Stromal cell of bone marrow (primary cell): ENCODE measurements at places on chromosomes 1 and 21.

GRCh38 chr1:165928075-165928731 is 100.8 kb downstream of the UCK2 start:
- DNase-seq: peak; percentile 40

GRCh38 chr1:195604287-195604686 is 1004.0 kb downstream of the KCNT2 start:
- peak; percentile 10 for DNase-seq

- DNase-seq: no peak
Observed at GRCh38 chr1:161259345-161259702, 779 bp downstream of the PCP4L1 start.

DNA sequence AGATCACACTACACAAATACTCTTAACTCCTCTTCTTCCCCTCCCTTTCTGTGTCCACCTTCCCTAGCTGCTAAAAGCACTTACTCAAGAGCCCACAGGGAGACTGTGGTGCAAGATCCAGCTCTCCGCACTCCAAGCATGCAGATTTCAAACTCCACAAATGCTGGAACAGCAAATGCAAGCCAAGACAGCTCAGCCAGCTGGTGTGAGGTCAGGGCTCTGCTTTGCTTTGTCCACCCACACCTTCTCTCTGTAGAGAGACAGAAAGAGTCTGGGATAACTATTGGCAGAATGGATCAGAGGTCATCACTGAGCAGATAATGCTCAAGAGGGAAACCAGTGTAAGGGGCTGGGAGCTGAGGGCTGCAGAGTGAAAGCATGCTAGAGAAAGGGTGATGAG is 45.2 kb upstream of the DPT start:
- peak; percentile 60 for DNase-seq

GRCh38 chr1:214102907-214103306 is 115.1 kb downstream of the PROX1 start:
- DNase-seq: peak; percentile 74

DNA sequence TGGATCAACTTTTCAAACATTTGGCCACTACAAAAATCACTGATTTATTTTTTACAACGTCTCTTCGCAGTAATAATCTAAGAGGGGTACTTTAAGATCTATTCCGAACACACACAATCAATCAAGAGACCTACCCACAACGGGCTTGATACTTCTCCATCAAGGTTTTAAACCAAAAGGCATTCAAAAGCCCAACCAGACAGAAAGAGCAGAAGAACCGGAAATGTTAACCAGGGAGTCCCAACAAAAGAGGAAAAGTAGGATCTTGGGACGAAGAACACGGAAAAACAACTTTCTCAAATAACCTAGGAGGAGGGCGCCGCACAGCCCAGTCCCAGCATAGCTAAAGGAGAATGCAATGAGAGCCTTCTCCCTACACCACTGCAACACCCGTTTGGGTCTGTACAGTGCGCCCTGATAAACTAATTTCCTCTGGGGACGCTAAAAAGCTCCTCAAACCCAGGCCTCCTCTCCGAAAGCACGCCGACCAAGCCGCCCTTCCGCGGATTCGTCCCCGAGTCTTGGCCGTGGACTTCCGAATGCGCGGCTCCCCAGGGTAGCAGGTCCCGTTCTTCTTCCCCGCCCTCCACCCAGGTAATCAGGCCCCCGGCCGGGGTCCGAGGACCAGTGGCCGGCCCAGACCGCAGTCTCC is 623 bp downstream of the RPL22 start:
- DNase-seq: no peak

- DNase-seq: no peak
Observed at GRCh38 chr1:79785561-79785960, 779.0 kb upstream of the ADGRL4 start.

DNA sequence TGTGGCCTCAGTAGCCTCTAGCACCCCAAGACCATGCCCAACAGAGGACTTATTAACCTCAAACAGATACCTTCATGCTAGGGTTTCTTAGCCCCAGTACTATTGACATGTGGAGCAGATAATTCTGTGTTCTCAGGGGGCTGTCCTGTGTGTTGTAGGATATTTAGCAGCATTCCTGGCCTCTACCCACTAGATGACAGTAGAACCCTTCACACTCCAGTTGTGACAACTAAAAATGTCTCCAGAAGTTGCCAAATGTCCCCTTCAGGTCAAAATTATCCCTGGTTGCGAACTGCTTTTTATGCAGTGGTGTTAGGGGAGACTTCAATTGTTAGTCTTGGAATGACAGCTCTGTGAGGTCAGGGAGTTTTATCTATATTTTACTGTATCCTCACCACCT is 8.1 kb downstream of the KAZN start:
- DNase-seq: no peak

DNA sequence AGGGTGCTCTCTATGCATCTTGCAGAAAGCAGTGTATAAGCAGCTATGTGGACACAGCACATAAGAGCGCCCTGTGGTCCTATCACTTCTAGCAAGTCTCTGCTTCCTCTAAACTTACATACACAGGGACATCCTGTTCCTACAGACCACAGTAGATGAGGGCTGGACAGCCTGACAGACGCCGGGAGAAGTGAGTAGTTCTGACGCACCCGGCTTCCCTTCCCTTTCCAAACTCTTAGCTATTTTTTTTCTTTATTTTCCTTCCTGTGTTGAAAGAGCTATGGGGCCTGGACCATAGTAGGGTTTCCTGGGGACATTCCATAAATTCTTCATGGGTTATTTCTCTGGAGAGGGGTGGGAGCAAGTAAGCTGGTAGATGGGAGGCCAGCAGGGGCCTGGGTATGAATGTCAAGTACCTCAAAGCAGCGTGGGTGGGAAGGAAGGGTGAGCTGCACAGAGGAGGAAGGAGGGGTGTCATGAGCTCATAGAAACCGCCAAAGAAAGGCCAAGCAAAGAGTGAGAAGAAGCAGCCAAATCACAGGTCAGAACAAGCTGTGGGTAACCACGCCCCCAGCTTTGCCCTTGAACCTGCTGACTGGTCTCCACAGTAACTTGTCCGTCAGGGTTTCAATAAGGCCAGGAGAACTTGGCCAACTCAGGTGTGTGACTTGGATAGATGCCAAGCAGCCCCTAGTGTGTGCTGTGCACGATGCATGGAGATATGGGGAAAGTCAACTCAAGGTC is 36.6 kb downstream of the PLXNA2 start:
- peak; percentile 53 for DNase-seq

DNA sequence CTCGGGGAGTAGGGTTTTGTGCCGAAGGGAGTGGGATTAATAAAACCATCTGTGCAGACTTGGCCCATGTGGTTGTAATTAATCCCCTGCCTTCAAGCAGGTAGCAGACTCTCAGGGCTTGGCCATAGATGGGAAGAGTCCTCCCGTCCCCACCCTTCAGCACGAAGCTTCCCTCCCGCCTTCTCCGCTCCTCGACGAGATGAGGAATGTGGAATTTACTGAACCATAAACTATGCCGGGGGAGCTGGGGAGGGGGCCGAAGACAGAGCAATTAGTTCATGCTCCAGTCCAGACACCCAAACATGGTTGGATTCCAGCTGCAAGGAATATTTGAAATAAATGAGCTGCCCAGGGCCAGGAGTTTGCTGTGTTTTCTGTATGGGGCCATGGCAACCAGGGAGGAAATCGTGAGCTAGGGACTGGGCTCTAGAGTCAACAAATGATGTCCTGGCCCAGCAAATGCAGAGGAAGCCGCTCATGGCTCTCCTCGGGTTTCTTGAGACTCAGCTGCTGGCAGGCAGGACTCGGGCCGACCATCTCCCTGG is 78.8 kb downstream of the SPSB1 start:
- peak; percentile 25 for DNase-seq

DNA sequence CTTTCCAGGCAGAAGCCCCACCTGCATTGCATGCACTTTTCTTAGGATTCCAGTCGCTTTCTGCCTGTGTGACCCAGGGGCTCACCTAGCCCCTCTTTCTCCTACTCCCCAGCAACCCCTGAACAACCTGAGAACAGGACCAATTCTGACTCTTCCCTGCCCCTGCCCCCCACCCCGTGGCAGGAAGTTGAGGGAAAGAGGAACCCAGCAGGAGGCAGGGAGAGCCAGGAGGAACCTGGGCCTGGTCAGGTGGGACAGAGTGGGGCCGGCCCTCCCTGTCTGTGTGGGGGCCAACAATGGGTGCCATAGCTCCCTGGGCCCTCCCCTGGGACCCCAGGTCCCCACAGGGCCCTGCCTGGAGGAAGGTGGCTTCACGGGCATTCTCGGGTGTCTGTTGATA is 6.1 kb downstream of the BMP8A start:
- no peak for DNase-seq

- DNase-seq: no peak
Observed at GRCh38 chr1:98386675-98387440, 274.7 kb upstream of the SNX7 start.

DNA sequence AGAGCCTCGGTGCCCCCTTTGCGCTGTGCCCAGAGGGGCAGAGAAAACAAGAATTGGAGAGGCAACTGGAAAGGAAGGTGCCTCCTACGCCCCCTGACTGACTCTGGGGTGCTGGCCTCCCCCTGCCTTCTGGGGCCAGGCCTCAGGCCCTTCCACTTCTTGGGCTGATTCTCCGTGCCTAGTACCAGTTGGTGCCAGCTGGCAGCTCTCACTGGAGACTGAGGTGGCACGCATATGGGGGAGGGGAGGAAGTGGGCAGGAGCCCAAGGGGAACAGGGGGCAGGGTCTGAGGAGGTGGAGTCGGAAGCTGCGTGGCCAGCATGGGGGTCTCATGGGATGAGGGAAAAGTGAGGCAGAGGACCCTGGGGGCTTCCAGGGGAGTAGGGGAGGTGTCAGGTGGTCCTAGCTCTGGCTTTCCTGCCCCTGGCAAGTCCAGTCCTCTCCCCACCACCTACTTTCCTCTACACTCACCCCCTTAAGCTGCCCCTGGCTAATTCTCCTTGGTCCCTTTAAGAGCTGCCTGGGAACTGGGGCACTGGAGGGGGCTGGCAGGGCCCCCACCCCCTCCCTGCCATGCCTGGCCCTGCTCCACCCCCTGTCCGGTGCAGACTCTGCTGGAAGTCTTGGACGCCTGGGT is 6.5 kb upstream of the SEMA4A start:
- no peak for DNase-seq

DNA sequence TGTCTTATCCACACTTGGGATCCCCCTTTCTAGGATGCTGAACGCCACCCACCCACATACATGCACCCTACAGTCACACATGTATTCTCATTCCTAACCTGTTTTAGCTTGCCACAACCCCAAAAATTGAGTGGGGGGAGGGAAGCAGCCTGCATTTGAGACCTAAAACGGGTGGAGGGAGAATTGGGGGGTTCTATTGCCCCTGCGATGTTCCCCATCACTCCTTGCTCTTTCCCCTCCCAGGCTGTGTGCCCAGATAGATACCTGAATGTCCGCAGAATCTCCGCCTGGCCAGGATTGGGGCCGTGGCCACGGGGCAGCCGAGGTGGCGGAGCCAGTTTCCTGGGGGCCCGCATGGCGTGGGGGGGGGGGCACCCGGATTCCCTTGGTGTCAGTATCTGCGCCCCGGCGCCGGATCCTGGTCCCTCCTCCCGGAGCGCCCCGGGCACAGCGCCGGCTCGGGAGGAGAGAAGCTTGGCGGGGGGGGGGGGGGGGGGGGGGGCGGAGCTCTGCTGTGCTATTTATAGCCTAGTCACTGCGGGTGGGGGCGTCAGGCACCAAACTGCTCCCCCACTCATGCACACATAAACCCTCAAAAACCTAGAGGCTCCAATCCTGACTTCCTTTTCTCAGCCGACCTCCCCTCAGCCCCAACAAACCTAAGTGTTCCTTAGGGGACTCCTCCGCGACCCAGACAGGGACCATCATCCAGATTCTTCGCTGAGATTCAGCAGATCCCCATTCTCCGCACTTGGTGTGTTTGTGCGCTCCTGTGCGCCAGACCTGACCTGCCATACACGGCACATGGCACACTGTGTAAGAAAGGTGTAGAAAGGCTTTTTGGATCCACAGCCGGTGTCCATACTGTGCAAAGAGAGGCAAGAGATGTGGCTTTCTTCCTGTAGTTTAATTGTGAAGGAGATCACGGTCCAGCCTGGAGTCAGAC is 1.9 kb downstream of the ANKRD34A start:
- no peak for DNase-seq

- DNase-seq: no peak
Observed at GRCh38 chr1:179767177-179767581, 24.1 kb downstream of the FAM163A start.

GRCh38 chr1:97764991-97765390 is 155.8 kb downstream of the DPYD start:
- DNase-seq: no peak

GRCh38 chr21:33651965-33652680 is 9.8 kb downstream of the ITSN1 start:
- DNase-seq: no peak

GRCh38 chr1:76102046-76102445 is 27.5 kb downstream of the ST6GALNAC3 start:
- no peak for DNase-seq

DNA sequence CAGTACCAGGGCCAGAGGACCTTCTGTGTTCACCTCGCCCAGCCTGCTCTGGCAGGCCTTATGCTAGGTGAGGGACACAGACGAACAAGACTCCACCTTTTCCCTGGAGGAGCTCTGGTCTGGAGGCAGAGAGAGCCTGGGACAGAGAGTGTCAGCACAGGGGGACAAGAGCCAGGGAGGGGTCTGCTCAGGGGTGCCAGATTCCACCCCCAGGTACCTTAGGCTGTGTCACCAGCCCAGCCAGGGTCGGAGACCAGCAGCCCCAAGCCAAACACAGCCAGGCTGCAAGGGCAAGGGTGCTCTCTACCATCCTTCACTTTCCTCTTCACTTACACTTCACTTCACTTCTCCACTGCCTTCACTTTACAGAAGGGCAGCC is 4.3 kb upstream of the LRP8 start:
- DNase-seq: no peak

DNA sequence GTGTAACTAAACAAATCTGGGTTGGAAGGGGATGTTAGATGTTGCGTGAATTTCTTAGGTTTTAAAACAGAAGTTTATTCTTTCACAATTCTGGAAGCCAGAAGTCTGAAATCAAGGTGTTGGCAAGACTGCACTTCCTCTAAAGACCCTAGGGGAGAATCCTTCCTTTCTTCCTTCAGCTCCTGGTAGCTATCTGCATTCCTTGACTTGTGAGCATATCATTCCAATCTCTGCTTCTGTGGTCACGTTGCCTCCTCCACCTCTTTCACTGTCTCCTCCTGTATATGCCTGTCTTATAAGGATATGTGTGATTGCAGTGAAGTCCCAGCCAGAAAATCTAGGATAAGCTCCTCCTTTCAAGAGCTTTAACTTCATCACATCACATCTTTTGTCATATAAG is 7.7 kb downstream of the CHRM3 start:
- no peak for DNase-seq

- DNase-seq: no peak
Observed at GRCh38 chr1:66954208-66954607, 29.4 kb downstream of the MIER1 start.

GRCh38 chr1:43302201-43302600 is 1.4 kb downstream of the TIE1 start:
- DNase-seq: no peak
